Hematopoietic multipotent progenitor cell (in vitro differentiated cells): ENCODE measurements at places on chromosomes 6 and 20.

DNA sequence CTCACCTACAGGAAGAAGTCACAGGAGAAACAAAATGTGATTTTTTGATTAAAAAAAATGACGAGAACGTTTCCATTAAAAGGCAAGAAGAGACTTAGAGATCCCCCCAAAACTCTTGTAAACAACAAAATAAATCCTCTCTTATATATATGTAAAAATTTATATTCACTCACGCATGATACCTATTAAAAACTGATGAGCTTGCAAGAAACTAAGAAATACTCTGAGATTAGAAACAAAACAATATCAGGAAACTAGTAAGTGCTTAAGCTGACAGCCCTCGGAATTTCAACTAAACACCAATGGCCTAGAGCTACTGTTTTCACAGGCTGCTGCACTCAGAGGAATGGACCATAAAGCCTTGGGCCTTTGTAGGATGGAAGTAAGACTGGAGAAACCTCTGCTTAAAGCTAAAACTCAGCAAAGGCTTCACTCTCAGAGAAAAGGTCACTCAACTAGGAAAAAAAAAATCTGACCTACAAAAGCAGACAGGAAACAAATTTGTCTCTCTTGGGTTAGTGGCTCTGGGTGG, 63.0 kb downstream of the MAP3K7 start:
- DNase-seq: no peak

DNA sequence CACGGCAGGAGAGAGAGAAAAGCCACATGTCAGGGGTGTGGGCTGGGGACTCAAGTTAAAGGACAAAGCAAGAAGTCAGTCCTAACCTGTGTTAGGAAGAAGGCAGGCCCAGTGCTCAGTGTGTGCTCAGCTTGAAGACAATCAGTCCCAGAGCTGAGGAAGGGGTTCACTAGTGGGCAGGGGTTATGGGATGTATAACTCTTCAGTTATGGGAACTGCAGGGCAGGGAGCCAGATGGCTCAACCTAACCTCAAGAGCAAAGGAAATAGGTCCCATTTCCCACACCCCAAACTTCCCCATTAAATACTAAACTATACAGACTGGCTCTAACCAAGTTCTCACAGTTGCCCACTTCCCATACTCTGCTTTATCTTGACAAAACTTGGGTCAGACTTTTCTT, 7.4 kb upstream of the SSTR4 start:
- DNase-seq: no peak

GRCh38 chr20:46895906-46896242, 1.2 kb downstream of the EYA2 start:
- DNase-seq: no peak

DNA sequence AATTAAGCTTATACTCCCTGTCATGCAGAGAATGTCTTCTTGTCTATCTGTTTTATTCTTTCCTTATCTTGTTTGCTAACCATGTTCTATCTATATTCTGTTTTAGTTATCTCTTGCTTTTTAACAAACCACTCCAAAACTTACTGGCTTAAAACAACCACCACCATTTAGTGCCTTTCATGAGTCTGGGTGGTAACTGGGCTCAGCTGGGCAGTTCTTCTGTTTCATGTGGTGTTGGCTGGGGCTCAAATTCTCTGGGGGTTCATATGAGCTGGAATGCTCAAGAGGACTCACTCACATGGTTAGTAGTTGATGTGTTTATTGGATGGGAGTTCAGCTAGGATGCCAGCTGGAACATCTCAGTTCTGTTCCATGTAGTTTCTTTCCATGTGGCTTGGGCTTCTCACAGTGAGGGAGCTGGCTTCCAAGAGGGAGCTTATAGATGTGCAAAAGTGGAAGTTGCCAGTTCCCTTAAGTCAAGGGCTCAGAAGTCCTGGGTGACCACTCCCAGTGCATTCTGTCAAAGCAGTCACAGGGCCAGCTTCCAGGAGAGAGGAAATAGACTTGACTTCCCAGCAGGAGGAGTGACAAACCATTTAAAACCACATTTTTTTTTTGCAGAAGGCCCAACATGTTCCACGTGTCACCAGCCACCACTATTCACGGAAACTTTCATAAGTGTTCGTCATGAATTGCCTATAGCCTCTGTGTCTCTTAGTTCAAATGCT, 70.4 kb downstream of the PLCB4 start:
- DNase-seq: no peak

GRCh38 chr20:47205577-47206123, 150.8 kb downstream of the ZMYND8 start:
- DNase-seq: no peak

DNA sequence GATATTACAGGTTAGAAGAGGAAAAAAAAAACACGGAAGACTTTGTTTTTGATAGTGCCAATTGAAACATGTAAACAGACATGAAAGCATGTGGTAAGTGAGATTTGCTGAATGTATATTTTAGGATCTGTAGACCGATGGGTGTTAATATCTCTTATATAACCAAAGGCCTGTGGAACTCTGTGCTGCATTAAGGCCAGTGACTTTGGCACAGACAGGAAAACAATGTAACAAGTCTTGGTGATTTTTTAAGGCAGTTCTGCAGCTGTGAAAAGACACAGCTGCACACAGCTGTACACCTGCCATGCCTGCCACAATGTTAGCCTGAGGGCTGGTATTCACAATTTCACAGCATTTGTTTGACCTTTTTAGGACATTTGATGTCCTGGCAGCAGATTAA, 6.1 kb downstream of the SOBP start:
- no peak for DNase-seq

DNA sequence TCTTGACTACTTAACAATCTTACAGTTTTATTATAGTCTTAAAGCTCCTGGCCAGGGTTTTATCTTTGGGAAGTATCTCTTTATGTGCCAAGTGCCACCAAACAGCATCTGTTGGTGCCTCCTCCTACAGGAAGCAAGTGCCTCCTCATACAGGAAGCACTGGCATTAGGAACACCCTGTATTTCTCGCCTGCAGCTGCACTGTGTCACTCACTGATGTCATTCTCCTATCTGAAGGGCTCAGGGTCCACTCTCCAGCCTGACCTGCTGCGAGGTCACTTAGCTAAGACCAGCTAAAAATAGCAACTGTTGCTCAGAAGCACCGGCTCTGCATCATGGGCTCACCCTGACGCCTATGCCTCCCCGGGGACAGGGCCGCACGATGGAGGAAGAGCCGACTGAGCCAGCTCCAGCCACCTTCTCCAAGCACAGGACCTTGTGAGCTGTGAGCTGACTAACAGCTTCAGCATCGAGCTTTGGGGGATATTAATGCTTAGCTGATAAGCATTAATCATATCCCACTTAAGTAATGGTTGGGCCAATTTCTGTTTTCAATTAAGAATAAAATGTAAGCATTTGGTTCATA, 66.3 kb upstream of the CD93 start:
- DNase-seq: peak; percentile 29

DNA sequence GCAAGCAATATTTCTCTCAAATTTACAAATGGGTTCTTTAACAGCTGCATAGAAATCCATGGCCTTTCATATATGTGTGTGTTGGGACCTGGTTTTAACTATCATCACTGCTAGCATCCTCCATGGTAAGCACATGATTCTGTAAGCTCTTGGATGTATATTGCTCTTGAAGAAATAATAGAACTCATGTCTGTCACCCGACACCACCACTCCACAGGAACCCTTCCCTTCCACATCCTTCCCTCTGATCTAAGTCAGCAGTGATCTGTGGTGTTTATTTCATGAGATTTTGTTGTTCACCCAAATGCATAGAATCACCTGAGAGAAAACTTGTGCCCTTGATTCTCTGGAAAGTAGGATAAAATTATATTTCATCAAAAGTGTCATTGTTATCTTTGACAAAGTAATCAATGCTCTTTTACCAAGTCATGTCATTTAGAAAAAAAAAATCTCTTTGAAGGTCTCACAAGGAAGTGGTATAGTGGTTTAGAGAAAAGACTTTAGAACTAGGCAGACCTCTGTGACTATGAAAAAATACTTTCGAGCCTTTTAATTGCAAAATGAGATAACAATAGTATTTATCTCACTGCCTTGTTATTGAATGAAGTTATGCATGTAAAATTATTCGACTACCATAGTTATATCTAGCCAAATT, 649.8 kb upstream of the SLC35B3 start:
- no peak for DNase-seq

- no peak for DNase-seq
These were observed 73.9 kb downstream of the PHACTR3 start for GRCh38 chr20:59678288-59678687.

GRCh38 chr6:73004861-73005260, 220.4 kb downstream of the KHDC1L start:
- no peak for DNase-seq
